ENCODE measurements at places on chromosomes 4 and X.

- no peak for DNase-seq
Measured at GRCh38 chr4:183541752-183542040, 36.8 kb downstream of the ING2 start.

- no peak for DNase-seq
Measured at GRCh38 chr4:24781999-24782745, 13.2 kb upstream of the SOD3 start.

DNA sequence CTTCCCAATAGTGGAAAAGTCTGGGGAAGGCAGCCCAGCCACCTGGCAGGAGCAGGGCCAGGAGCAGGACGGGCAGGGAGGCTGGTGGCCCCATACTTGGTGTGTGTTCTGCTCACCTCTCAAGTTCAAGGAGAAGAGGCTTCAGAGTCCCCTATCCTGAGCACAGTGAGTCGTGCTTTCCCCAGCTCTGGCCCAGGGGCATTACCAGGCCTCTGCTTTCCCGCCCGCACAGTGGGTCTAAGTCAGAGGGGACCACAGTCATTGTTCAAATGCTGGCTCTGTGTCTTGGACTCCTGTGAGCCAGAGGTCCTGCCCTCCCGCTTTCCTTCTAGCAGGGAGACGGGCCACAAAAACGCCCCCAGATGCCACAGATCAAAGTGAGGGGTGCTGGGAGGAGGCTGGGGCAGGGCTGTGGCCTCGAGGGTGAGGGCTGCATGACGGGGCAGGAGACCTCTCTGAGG is 27.6 kb downstream of the HTRA3 start:
- DNase-seq = no peak

- DNase-seq = no peak
Measured at GRCh38 chr4:128583753-128584712, 225.5 kb upstream of the JADE1 start.

GRCh38 chr4:155889031-155889793 is 14.3 kb upstream of the TDO2 start:
- DNase-seq = no peak

DNA sequence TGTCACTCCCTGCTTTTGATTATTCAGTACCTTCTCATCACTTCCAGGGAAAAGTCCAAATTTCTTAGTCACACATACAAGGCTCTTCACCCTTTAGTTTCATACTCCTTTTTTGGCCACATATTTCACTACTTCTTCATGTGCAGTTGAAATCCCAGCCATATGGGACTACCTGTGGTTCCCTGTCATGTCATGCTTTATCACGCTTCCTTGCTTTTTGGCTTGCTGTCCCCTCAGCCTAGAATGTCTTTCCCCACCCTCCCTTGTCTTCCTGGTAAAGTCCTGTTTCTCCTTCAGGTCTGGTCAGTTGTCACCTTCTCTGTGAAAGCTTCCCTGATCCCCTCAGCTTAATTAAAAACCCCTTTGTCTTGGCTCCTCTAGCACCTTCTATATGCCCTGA is 163.8 kb downstream of the AFF2 start:
- DNase-seq = no peak

- DNase-seq = no peak
Measured at GRCh38 chrX:21375708-21376009, 1.4 kb downstream of the CNKSR2 start.

GRCh38 chr4:90444904-90445303 is 317.7 kb downstream of the CCSER1 start:
- no peak for DNase-seq

GRCh38 chrX:7201496-7201895 is 53.5 kb upstream of the PUDP start:
- no peak for DNase-seq

DNA sequence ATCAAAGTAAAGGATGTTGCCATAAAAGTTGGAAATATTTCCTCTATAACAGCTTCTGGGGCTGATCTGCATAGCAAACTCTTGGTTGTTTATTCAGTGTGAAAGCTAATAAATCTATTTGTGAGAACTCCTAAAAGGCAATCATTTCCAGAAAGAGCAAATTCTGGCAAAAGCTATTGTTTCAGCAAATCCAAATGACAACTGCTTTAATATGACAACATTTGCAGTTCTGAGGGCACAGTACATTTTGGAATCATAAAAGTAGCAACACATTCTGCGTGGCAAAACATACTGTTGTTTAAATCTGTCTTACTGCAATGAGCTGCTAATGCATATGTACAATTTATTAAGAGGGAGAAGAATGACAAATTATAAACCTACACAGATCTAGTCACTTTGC is 818.1 kb downstream of the FSTL5 start:
- DNase-seq = no peak

DNA sequence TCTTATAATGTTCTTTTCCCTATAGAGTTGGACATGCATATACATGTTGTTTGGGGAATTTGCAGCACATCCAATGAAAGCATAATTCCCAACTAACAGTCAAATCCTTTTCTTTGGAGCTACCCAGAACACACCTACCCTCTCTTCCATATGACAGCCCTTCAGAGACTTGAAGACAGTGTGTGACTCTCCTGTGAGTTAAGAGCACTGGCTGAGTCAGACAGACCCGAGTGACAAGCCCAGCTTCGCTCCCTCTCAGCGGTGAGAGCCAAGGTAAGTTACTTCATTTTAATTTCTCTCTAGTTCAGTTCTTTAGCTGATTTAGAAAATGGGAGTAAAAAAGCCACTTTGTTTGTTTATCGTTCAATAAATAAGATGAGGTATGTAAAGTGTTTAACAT is 86.3 kb downstream of the RTL9 start:
- DNase-seq = no peak

Data from epithelial cell of prostate (primary cell).